ENCODE measurements at places on chromosomes 12 and 14.
A peak's percentile ranks its signal among the peaks of the same experiment; 100 is the strongest.

DNA sequence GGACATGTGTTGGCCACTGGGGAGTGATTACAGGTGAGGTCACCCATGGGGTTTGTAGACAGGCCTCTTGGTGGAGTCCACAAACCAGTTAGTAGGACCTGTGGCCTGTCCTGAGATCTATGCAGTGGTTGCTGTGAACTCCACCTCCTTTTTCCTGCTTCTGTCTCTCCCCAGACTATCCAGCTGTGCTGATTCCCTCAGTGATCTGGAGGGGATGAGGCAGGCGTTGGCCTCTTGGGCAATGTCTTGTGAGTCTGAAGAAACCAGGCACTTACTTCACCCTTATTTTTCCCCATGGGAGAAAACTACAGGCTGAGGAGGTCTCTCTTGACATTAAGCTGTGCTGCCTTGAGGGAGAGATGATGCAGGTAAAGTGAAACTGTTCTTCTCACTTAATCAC is 257.2 kb upstream of the PRICKLE1 start:
- no peak for DNase-seq

DNA sequence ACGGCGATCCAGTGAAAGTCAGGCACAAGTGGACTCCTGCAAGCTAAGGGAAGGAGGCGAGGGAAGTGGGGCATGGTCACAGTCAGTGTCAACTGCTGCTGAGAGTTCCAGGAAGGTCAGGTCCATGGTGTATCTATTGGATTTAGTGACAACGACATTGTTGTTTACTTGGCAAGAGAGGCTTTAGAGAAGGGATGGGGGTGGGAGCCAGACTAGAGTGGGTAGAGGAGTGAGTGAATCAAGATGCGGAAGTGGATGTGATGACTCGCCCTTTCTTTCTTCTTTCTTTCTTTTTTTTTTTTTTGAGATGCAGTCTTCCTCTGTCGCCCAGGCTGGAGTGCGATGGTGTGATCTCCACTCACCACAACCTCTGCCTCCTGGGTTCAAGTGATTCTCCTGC is 12.5 kb downstream of the P2RX7 start:
- DNase-seq: no peak

GRCh38 chr12:46209914-46210872 is 58.6 kb downstream of the SLC38A1 start:
- no peak for DNase-seq

- DNase-seq: no peak
Observed at GRCh38 chr12:125564753-125565152, 499.5 kb downstream of the AACS start.

DNA sequence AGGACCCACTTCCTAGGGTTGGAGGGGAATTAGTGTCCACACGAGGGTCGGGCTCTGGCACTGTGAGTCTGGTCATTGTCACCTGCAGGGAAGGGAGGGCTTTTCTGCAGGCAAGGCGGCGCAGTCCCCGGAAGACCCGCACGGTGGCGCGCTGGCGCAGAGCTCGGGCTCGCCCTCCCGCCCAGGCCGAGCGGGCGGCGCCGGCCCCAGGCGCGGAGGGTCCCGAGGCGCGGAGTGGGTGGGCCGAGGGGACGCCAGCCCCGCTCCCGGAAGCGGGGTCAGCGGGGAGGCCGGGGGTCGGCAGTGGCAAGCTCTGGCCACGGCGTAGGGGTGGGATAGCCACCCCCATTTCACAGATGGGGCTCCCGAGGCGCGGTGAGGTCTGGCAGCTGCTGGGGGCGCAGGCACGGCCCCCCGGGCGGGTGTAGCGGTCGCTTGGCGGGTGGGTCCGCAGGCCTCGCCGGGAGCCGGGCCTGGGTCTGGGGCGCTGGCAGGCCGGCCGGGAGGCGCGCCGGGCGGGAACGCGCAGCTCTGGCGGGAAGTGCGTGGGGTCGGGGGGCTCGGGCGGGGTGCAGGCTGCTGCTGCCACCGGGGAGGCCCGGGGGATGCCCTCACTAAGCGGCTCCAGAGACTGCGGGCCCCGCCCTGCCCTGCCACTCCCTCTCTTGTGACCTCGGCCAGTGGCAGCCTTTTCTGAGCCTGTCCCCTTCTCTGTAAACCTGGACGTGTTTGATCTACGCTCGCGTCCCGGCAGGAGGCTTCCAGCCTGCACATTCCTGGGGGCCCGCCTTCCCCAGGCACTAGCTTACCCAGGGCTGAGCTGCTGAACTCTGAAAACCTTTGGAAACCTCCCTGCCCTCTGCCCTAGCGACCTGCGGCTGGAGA is 46.1 kb downstream of the CYP46A1 start:
- DNase-seq: peak; percentile 81

DNA sequence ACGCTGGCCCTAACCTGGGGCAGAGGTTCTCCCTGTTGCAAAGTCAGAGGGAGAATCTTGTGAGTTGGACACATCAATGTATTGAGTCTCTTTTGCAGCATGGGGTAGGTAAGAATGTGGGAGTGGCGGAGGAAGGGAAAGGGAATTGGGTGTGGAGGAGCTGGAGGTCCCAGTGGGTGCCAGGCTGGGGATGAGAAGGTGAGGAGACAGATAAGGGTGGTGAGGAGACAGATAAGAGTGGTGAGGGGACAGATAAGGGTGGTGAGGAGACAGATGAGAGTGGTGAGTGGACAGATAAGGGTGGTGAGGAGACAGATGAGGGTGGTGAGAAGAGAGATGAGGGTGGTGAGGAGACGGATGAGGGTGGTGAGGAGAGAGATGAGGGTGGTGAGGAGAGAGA is 72.9 kb upstream of the SFSWAP start:
- DNase-seq: no peak

DNA sequence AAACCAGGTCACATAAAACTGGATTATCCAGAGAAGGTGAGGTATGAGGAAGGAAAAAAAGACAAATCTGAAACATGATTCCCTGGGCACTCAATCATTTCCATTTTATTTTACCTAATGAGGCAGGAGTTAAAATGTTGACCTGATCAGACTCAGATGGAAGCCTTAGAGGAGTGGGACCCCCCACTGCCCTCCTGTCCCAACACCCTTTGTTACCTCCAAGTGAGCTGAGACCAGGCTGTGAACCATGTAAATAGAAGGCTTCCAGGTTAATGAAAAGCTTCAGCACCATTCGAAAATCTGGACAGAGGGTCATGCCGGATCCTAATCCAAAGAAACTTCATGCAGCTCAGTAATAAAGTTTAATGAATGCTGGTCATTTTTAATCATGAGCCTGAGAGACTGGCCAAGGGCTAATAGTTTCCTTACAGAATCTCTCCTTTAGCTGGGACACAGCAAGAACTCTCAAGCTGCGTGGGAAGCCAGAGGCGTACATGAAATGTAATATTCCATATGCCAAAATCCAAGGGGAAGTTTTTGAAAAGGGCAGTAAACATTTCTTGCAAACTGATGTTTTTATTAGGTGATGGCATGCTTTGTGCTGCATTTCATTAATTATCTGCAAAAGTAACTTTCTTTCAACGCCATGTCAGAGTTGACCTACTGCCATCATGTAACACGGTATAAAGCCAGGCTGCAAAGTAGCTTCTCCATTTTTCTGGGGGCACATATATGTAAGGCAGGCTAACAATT is 183.0 kb downstream of the PAX9 start:
- no peak for DNase-seq

- no peak for DNase-seq
Observed at GRCh38 chr14:29528889-29529288, 398.8 kb downstream of the PRKD1 start.

- DNase-seq: no peak
Observed at GRCh38 chr12:113970211-113970610, 4.1 kb upstream of the RBM19 start.

DNA sequence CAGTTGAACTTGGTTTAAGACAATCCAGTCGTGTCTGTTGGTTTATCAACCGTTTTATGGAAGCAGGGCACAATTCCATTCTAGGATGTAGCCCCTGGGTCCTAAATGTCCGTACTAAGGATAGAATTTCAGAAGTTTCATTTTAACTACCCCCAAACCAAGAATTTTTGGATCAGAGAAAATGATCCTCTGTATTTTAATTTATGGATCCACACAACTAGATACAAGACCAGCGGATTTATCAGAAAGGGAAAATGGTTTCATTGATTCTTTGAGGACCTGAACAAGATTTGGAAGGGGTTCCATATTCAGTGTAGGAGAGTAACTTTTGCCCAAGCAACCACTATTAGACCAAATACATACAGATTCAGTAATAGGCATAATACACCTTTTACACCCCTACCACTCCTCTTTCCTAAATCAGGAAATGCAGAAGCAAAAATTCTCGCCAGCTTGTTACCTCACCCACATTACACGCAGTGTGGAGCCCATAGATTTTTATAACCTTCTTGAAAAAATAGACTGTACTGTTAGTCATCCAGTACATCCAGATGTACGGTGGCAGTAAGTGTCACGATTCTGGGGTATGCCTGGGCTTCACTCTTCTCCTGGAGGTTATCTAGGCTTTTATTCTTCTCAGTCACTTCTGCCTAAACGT is 1.4 kb upstream of the FBXL14 start:
- DNase-seq: no peak

DNA sequence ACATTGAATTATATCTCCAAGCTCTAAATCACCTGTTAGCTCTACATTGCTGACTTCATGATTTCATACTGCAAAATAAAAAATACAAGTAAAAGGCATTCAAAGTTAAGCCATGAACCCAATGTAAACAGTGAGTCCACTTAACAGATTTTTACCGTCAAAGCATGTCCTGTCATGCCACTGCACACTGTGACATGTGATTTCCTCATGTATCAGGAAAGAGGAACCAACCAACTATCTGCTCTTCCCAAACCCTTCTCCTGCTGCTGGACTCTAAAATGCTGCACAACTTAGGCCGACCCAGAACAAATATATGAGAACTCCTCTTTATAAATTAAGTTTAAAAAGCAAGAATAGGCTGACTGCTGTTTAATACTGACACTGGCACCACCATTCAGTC is 37.5 kb downstream of the TM7SF3 start:
- DNase-seq: no peak

DNA sequence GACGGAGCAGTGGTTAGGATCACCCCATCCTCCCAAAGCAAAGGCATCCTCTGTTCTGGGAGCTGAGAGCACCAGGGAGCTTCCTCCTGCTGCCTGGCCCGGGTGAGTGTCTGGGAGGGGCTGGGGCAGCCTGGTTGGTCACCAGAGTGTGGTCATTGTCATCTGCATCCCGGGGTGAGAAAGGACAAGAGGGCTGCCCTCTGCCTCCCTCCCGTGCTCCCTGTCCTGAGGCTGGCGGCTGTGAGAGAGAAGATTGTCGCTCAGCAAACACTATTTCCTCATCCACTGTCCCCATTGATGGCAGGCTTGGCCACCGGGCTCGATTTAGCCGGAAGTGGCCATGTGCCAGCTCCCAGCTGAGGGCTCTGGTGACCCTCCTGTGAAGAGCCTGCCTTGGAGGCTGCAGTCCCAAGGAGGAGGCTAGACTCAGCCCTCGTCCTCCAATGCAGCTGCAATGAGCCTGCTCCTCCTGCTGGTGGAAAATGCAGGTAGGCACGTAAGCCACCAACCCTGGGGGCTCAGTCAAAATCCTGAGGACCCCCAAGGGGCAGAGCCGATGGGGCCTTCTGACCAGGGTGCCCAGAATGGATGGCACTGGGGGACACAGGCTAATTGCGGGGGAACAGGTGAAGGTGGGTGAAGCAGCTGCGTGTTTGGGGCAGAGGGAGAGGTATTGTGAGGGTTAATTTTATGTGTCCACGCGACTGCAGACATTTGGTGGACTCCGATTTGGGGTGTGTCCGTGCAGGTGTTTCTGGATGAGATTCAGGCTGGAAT is 155.7 kb downstream of the KIF26A start:
- DNase-seq: no peak

DNA sequence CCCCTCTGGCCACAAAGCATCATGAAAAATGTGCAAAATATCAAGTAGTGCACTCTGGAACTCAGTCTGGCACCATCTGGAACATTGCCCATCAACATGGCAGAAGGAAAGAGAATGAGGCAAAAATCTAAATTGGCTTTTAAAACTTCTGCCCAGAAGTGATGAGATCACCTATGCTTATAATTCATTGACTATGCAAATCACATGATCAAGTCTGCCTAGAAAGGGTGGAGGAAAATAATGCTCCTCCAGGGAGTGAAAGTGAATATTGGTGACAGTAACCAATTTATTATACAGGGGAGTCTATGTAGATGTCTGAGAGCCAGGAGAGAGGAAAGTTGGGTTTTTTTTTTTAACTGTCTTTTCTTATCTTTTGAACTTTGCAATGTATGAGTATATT is 73.3 kb upstream of the HIF1A start:
- no peak for DNase-seq

DNA sequence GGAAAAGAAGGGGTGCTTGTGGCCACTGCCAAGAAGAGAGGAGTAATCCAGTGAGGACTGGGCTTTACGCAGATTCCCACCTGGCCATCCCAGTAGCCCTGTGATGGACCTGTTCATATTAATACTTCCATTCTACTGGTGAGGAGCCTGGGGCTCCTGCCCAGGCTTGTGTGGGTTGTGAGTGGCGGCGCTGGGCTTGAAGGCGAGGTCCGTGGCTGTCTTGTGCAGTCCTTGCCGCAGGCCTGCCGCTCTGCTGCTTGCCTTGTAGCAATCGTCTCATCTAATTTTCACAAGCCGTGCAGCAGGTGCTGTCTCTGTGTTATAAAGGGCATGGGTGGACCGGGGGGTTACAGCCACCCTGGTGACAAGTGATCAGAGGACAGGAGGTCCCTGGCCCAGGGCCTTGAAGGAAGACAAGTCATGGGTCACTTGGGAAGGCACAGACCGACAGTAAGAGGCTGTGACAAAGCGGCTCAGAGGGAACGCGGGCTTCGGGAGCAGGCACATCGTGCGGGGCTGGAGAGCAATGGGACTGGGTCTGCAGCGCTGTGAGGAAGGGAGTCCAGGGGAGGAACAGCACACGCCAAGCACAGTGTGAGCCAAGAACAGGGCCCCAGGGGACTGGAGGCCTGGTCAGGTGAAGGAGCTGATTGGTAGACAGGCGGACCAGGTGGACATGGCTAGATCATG is 7.3 kb upstream of the BDKRB2 start:
- DNase-seq: no peak

DNA sequence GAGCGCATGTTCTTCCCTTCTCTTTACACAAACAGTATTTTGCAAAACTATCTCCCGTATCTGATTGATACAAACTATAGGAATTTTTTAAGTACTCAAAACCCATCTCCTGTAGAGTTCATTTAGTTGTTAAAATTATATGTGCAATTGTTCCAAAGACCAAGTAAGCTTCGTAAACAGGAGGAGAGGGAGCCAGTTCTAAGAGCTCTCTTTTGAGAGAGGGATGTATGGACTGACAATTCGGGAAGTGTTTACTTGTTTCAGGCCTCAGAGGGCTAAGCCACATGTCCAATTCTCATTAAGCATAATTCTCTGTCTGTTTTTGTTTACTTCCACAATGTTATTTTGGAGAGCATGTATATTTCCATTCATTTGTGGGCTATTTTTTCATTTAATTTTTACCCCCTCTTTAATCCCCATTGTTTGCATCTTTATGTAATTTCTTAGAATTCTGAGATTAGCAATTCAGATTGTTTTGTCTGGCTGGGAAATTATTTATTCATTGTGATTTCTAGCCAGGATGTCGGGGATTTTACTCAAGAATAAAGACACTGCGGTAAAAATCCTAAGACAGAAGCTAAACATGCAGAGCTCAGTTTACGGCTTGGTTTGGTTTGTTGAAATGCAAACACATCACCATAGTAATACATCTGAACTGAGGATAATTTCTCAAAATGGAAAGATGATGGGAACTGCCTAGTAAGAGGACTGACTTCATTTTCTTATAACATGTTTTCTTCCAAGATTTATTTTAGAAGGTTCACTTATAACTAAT is 126.8 kb downstream of the KCNK10 start:
- DNase-seq: no peak

- DNase-seq: no peak
Observed at GRCh38 chr14:42556551-42556950, 949.9 kb downstream of the LRFN5 start.

- no peak for DNase-seq
Observed at GRCh38 chr14:72657214-72657921, 236.5 kb downstream of the DPF3 start.

GRCh38 chr12:39103552-39104165 is 198.3 kb upstream of the CPNE8 start:
- DNase-seq: no peak
